ENCODE measurements at places on chromosomes 5 and 9.

GRCh38 chr5:107781451-107781850 is 110.7 kb upstream of the EFNA5 start:
- H3K36me3 ChIP-seq, result no peaks in the 10 kb centered on the region
- DNase-seq, result no peak
- H3K27ac ChIP-seq, result no peak overlapping the region
- H3K4me3 ChIP-seq, result no peak overlapping the region
- no peaks in the 10 kb centered on the region for H3K27me3 ChIP-seq

- no peaks in the 10 kb centered on the region for H3K4me1 ChIP-seq
- DNase-seq, result no peak
- no peak overlapping the region for H3K4me3 ChIP-seq
- 0 out of 2 replicates have a peak, but pooled peaks cover 4% of the 10 kb centered on the region for H3K36me3 ChIP-seq
Observed at GRCh38 chr5:17058438-17058837, 122.3 kb upstream of the MYO10 start.

- H3K27ac ChIP-seq, result no peak overlapping the region
- no peak for DNase-seq
- H3K36me3 ChIP-seq, result peaks cover 4% of the 10 kb centered on the region
- no peak overlapping the region for H3K4me3 ChIP-seq
- no peaks in the 10 kb centered on the region for H3K27me3 ChIP-seq
Observed at GRCh38 chr9:83633676-83634075, 10.7 kb downstream of the IDNK start.

- H3K36me3 ChIP-seq, result 0 out of 2 replicates have a peak, but pooled peaks cover 9% of the 10 kb centered on the region
- no peak overlapping the region for H3K4me3 ChIP-seq
- H3K27me3 ChIP-seq, result no peaks in the 10 kb centered on the region
- no peaks in the 10 kb centered on the region for H3K4me1 ChIP-seq
Observed at GRCh38 chr5:122864842-122865241, 19.4 kb downstream of the SNX24 start.
